ENCODE measurements at places on chromosomes 5 and 9.

- DNase-seq = no peak
Measured at GRCh38 chr5:124628721-124629596, 117.5 kb downstream of the ZNF608 start.

DNA sequence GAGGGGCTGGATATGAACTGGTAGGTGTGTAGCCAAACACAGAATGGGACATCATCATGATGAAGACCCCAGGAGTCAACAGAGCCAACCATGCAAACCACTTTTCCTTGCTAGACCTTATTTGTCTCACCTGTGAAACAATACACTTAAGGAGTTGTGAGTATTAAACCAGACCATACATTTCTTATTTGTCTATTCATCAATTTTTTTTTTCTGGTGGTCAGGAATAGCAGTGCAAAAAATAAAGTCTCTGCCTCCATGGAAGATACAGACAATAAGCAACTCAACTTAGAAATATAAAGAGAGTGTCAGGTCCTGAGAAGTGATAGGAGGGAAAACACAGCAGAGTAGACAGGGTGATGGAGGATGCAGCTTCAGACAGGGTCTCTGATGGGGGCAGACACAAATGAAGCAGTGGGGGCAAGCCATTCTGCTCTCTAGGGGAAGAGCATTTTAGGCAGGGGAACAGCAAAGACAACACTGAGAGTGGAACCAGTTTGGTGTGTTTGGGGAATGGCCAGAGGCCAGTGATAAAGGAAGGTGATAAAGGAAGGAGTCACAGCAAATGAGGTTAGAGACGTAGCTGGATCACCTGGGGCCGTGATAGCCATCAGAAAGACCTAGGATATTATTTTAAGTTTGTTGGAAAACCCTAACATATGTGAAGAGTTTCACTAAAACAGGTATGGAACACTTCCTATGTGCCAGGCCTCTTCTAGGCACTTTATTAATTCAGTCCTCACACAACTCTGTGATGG lies 256.2 kb downstream of the MAN2A1 start:
- DNase-seq = no peak

- no peak for DNase-seq
Measured at GRCh38 chr9:111842313-111842712, 47.6 kb upstream of the SHOC1 start.

- no peak for DNase-seq
Measured at GRCh38 chr5:159982421-159983173, 26.3 kb upstream of the TTC1 start.

GRCh38 chr5:81191726-81192372 lies 41.3 kb upstream of the CKMT2 start:
- no peak for DNase-seq

DNA sequence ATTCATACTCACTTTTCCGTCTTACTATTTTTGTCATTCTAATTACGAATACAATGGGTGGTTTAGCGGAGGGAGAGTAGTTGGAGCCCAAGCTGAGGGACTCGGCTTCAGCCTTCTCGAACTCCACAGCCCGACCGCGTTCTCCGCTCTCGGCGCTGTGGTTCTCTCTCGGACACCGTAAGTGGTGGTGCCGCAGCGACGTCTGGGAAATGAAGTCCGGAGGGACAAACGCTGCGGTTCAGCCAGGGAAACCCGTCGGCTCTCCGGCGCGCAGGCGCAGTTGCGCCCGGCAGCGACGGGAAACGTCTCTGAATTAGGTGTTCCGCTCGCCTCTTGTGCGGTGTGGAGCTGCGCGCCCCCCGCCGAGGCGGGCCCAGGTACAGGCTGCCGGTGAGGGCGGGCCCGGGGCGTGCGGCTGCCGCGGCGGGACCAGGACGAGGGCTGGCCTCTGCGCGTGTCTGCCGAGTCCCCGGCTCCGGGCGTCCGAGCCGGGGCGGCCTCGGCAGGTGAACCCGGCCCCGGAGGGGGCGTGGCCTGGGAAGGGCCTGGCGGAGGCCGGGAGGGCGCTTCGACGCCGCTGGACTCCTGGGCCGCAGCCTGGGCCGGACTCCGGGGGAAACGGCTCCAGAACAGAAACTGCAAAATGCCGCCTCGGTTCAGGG lies at the start of gene ZNF879:
TSS of gene ZNF879 (plus strand) at position 277 of the 662 bp plus-strand sequence. CDS start 1,201 bp downstream, outside the sequence.
- DNase-seq = peak; percentile 93

DNA sequence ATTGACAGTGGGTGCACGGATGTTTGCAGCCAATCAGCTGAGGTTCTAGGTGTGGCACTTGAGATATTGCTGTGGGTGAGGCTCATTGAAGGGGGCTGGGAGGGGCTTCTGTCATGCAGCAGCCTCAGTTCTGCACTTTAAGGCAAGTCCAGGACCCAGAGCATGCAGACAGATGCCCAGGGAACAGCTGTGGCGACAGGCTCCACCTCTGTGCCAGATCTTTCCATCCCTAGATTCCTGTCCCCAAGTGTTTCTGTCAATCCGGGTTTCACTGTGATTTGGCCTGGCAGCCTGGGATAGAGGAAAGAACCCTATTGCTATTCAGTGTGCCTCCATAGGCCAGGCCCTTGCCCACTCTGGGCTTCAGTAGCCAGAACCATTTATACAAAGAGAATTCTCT lies 20.8 kb upstream of the CERCAM start:
- DNase-seq = no peak

DNA sequence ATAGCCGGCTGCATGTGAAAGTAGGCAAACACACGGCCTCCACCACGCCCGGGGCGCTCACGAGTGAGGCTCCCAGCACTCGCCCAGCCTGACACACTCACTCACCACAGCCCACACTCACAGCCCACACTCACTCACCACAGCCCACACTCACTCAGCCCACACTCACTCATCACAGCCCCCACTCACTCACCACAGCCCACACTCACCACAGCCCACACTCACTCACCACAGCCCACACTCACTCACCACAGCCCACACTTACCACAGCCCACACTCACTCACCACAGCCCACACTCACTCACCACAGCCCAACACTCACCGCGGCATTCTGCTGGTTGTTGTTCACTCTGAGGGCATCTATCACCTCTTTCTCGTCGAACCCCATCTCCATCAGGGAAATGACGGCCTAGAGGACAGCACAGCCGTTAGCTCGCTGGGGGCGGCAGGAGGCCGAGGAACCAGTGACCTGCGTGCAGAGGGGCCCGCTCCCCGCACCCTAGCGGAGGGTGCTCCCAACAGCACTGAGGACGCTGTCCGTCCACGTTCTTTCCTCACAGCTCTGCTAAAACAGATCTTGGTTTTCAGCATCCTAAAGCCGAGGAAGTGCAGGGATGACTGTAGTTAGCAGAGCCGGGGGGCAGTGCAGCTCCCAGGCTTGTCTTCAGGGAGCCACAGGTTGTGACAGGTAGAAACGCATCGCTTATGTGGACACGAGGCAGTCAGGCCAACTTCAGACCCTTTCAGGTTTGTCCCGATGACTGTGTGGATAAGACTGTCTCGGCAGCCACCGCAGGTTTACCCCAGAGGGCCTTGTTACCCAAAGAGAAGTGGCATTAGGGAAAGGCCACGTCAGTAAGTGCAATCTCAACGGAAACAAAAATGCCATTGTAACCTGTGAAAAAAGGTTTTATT lies 21.6 kb downstream of the UBAC1 start:
- DNase-seq = peak; percentile 59

DNA sequence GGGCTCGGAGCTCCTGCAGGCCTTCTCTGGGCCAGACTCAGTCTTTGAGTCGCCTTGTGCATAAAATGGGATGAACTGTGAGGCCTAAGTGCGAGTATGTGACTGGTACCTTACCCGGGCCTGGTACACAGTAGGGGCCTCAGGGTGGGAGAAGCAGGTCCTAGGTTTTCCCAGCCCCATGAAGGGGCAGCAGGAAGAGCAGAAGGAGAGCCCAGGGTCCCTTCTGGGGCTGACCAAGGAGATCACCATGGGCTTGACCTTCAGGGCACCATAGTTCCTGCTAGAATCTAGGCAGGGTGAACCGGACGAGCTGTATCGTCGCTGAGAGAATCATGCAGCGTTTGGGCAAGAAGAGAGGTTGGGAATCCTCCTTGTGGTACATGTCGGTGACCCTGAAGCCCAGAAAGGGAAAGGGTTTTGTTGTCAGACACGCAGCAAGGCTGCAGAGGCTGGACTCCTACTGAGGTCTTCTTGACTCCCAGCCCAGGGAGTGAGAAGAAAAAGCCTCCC lies 373 bp upstream of the PHYKPL start:
- DNase-seq = no peak

DNA sequence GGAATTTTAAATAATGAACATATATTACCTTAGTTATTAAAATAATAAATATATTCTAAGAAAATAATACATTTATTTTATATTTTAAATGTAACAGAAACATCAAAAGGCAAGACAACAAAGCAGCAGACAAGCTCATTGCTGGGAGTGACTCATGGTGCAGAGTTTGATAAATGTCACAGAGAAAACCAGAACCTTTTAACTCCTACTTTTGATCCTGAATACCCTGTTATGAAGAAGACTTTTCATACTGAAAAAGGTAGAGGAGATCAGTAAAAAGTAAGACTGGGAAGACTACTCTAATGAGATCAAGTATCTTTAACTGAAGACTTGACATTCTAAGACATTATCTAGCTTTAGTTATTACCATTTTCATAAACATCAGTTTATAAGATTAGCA lies 99.0 kb upstream of the GNA14 start:
- DNase-seq = no peak

DNA sequence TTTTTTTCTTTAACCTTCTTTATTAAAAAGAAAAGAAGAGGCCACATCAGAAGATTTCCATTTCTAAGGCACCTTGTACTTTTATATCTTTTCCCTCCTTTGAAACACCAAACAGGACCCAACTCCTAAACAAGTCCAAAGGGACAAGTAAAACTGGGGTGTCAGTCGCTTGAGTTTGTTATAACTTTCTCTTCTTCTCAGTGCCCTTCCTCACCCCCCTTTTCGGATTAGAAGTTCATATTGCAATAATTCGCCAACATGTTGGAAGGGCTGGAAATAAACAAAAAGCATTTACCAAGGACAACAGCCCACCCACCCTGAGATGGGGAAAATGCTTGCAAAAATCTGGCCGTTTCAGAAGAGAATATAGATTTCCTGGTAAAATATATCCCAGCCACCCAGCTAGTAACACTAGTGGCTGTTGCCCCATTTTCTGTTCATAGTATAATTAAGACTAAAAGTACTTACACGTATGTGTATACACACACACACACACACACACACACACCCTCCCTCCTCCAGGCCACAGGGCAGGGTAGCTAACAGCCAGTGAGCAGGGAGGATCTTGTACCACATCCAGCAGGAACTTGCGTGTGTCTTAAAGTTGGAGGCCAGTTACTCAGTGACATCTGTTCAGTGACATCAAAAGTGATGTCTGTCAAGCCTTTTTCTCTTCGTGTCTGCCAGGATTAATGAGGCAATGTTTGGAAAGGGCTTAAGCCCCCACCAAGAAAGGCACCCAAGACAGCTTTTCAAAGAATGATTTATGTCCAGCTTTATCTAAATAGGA lies 149.1 kb upstream of the KLF4 start:
- no peak for DNase-seq

DNA sequence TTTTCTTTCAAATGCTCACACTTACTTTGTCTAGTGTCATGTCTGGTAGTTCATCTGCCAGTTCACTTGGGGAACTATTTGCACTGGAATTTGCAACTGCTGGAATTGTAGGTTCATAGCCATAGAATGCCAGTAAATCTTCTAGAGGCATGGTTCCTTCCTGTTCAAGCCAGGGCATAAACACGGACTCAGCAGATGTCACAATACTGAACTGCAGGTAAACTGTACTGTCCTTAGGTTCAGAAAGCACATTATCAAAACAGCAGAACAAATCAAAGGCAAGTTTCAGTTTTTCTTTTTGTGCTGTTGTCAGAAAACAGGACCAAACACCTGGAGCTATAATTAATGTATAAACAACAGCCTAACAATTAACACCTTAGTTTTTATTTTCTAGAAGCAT lies 13.1 kb downstream of the MIER3 start:
- no peak for DNase-seq

DNA sequence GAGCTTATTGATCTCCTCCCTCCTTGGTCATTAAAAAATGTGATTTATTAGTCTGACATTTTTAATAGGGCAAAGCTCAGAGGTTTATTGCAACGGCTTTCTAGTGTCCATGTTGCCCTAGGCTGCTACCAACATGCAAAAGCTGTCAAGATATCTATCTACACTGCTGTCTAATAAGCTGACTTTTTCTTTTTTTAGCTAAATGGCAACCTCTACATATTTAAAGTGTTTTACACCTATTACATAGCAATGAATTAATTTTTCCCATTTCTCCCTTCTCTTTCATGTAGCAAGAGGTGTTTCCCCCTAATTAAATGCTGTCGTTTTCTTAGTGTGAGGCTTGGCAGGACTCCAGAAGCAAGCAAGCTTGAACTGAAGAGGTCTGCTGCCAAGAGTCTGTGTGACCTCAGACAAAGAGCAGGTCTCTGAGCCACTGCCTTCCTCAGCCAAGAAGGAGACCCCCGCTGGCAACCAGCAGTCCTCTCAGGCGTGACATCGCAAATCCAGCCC lies 79.4 kb downstream of the GAS1 start:
- DNase-seq = no peak

- no peak for DNase-seq
Measured at GRCh38 chr9:5813824-5814223, 19.1 kb downstream of the ERMP1 start.

DNA sequence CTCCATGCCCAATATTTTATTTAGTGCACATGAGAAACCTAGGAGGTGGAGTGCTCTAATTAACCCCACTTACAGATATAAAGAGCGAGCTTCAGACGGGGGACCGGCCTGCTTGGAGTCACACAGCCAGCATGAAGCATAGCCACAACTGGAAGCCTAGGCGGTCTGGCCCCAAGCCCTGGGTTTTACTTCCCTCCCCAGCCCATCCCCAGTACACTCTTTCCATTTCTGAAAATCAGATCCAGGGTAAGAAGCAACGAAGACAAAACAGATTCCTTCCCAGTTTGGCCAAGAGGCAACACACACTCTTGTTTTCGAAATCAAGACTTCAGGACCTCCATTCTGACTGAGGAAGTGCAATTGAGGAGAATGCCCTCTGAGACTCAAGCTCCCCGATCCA lies 27.1 kb downstream of the KCNMB1 start:
- no peak for DNase-seq

DNA sequence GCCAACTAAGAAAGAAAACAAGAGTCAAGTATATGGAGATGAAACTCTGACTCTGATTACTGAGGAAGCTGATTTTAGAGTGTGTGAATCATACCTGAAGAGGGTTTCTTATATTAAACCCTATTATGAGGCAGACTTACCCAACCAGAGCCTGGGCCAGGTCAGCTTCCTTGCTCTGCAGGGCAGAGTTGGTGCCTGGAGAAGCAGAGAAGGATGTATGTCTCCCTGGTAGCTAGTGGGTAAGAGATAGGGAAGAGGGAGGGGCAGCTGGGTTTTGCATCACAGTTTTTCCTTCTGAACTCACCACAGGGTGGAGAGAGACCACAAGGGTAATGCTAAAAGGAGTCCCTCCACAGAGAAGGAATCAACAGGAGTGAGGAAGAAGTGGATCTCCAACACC lies 104.1 kb downstream of the CMYA5 start:
- peak; percentile 9 for DNase-seq
